ENCODE measurements at places on chromosomes 3 and 15. TPM values are rescaled to one million over a fixed set of nuclear protein-coding genes. Genes with fewer than 3 reads are reported as not detected.

DNA sequence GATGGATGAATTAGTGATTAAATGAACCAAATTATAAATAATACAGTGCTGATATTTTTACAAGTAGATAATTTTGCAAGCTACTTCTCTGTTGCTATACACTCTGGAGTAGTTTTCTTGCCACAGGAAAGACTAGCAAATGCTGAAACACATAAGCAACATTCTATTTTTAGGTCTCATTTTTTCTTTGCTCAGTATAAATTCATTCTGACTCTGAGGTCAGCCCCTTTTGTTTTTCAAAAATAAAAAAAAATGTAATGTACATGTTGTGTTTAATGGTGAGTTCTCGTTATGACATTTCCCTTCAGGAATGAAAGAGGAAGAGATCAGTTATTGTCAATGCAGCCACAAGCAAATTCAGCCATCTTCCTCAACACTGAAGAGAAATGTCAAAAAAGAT is 24.9 kb downstream of the GJD2 start:
- no peak for DNase-seq
- H3K27ac ChIP-seq, result no peak overlapping the region
- peaks cover 23% of the 10 kb centered on the region for H3K27me3 ChIP-seq
- H3K4me1 ChIP-seq, result no peaks in the 10 kb centered on the region

DNA sequence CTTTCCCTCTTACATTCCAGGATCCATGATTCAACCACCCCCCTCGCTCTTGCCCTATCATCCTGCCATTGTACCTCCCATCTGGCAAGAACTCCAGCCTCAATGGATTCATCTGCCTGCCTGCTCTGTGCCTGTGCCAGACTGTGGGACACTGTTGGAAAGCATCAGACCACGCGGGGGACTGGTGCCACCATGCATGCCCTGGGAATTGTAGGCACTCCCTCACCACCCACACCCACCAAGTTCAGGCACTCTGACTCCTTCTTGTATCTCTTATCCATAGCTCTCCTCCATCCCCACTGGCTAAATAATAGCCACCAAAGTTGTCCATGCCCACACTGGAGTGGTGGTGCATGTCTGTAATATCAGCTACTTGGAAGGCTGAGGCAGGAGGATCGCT is 143.8 kb downstream of the TPRA1 start:
- no peak for DNase-seq
- H3K36me3 ChIP-seq, result no peaks in the 10 kb centered on the region
- H3K4me3 ChIP-seq, result no peak overlapping the region

GRCh38 chr3:172137287-172138192 is 98.2 kb downstream of the FNDC3B start:
- peaks cover 15% of the 10 kb centered on the region for H3K36me3 ChIP-seq
- H3K4me3 ChIP-seq, result no peak overlapping the region
- peaks cover 53% of the 10 kb centered on the region for H3K4me1 ChIP-seq
- no peak for DNase-seq

- H3K4me1 ChIP-seq, result peaks cover 21% of the 10 kb centered on the region
- H3K4me3 ChIP-seq, result no peak overlapping the region
- no peak overlapping the region for H3K27ac ChIP-seq
- H3K27me3 ChIP-seq, result no peaks in the 10 kb centered on the region
- no peak for DNase-seq
Measured at GRCh38 chr15:64856429-64857145, 14.9 kb downstream of the PLEKHO2 start.

GRCh38 chr15:89090791-89091626 is 2.8 kb downstream of the ABHD2 start:
- H3K27ac ChIP-seq, result peak overlapping the region; percentile 97
- H3K36me3 ChIP-seq, result peaks cover 17% of the 10 kb centered on the region
- peaks cover 40% of the 10 kb centered on the region for H3K4me1 ChIP-seq

GRCh38 chr3:52895418-52895817 is 1.9 kb downstream of the STIMATE start:
- H3K27ac ChIP-seq, result peak overlapping the region; percentile 68
- H3K4me1 ChIP-seq, result peaks cover 60% of the 10 kb centered on the region
- peak overlapping the region; percentile 92 for H3K4me3 ChIP-seq

- H3K27ac ChIP-seq, result no peak overlapping the region
- H3K27me3 ChIP-seq, result peaks cover 3% of the 10 kb centered on the region
- H3K4me3 ChIP-seq, result no peak overlapping the region
- no peak for DNase-seq
- H3K4me1 ChIP-seq, result no peaks in the 10 kb centered on the region
Measured at GRCh38 chr3:73447111-73447510, 177.6 kb downstream of the PDZRN3 start.

DNA sequence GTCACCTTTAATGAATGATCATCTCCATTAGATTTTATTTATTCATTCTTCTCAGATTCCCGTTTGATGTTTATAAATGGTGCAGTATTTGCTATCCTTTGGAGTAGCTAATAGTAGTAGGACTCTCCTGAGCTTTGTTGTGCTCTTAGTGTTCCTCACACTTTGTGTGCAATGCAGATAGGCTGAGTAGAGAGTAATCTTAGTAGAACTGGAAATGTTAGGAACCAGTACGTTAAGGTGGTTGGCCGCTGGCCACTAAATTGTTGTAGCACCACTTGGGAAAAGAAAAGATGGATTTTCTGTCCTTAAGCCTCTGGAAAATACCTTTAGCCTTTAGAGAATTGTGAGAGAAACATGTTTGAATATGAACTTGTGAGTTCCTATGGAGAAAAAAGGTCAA is 19.9 kb upstream of the EBLN2 start:
- H3K36me3 ChIP-seq, result peaks cover 22% of the 10 kb centered on the region
- H3K4me3 ChIP-seq, result no peak overlapping the region
- peaks cover 76% of the 10 kb centered on the region for H3K4me1 ChIP-seq

DNA sequence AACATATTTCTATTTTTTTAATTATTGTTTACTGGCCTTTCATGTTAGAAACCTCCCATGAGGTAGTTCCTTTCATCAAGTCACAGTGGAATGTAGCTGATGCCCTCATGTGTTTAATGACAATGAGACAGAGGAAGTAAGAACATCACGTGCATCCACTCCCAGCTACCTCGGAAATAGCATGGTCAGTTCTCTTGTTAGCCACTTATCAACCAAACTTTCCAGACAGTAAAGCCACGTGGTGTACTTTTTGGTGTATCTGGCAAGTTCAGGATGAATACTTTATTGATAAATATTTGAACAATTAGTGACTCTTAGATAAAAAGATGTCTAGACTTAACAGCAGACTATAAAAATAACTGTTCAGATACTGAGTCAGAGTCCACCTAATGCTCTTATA is 781.7 kb downstream of the MECOM start:
- H3K27me3 ChIP-seq, result no peaks in the 10 kb centered on the region
- no peak overlapping the region for H3K27ac ChIP-seq
- no peaks in the 10 kb centered on the region for H3K36me3 ChIP-seq
- no peak overlapping the region for H3K4me3 ChIP-seq
- no peak for DNase-seq
- no peaks in the 10 kb centered on the region for H3K4me1 ChIP-seq

GRCh38 chr3:94614192-94614591 is 551.3 kb downstream of the NSUN3 start:
- H3K4me1 ChIP-seq, result no peaks in the 10 kb centered on the region
- no peaks in the 10 kb centered on the region for H3K36me3 ChIP-seq
- no peak overlapping the region for H3K27ac ChIP-seq
- no peak overlapping the region for H3K4me3 ChIP-seq

NANOGP8 gene
- total RNA-seq, result not detected

SCAMP5 gene
- 0.44 TPM for total RNA-seq

RARB gene
- total RNA-seq, result not detected

A4GNT gene
- not detected for total RNA-seq

Data from activated naive CD8-positive, alpha-beta T cell treated with anti-CD3 and anti-CD28 coated beads for 36 hours (primary cell).